ENCODE measurements at places on chromosomes 7 and 10. TPM values are rescaled to one million over a fixed set of nuclear protein-coding genes. Genes with fewer than 3 reads are reported as not detected.

The MALRD1 gene
- 0.11 TPM for polyA plus RNA-seq

The SH2B2 gene
- polyA plus RNA-seq, result 13.4 TPM

The LRRN3 gene
- polyA plus RNA-seq, result 0.10 TPM

The LIPM gene
- not detected for polyA plus RNA-seq

The ACSL5 gene
- polyA plus RNA-seq, result 19.1 TPM

The PDZD7 gene
- 0.30 TPM for polyA plus RNA-seq
